ENCODE measurements at places on chromosomes 3 and 15.

DNA sequence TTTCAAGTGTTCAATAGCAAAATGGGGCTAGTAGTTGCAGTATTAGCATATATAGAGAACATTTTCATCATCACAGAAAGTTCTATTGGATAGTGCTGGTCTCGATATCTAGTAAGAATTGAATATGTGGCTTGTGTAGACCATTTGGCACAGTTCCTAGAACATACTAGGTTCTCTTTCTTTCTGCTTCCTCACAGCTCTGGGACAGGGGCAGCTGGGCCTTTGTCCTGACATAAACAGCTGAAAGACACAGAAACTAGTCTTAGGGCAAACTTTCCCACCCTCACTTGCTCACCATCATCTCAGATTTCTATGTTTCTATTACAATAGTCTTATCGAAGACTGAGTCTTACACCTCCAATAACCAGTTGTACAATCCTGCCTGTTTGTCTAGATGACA is 63.7 kb upstream of the DLG1 start:
- no peak for DNase-seq

DNA sequence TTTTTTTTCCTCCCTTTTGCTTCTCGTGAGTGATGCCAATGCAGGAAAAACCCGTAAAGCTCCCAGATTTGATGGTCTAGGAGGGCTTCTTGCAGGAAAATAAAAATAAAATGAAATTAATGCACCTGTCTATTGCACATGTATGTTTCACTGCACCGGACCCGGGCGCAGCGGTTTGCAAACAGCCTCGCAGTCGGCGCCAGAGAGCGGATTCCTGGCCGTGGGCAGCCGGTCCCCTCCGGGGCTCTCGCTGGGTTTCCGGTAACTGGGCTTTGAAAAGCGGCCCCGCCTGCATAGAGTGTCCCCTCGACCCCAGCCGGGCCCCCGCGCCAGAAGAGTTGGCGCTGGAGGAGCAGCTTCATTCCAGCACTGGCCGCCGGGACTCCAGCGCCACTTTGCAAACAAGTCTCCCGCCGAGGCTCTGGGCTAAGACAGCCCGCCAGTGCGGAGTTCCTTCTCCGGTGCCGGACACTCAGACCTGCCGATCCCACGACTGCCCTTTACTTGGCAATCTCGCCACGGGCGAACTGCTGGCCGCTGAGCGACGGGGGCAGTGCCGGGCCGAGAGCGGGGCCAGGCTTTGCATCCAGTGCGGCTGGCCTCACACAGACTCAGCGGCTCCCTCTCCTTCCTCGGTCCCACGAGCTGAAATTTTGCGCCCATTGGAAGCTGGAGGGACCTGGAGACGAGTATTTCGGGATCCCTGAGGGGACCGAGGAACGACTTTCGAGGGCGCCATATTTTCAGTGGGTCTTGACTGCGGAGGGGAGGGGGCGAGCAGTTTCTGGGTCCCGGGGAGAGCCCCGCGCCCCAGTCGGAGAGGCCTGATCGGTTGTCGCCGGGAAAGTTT is 225.9 kb upstream of the C2CD4B start:
- peak; percentile 3 for DNase-seq

DNA sequence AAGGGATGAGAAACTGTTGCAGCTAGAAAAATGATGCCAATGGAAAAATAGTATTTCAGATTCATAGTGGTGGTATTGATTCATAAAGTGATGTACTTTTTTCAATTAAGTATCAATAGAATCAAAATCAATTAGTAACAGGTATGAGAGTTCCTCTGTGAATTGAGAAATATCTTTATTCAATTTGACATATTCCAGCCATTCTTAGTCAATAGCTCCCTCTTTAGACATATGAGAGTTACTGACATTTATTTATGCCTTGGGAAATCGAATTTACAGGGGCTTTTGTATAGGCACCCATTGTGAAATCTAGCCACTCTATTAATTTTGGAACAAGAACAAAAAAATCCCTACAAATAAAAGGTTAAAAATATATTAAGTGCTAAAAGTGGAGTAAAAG is 386.9 kb upstream of the CNTN3 start:
- no peak for DNase-seq

DNA sequence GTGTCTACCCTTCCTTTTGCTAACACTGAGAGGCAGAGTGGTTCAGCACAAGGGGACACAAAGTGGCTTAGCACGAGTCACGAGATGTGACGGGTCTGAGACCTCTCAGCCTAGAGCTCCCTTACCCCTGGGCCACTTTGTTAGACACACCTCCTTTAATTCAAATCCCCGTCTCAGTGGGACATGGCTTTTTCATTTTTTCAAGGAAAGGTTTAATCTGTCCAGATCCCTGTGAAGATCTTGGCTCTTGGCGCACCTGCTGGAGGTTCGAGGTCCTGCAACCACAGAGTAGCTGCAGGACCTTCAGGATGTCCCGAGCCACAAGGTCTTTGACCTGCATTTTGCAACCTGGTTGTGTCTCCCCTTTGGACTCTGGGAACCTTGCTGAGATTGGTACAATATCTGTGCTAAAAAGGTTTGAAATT is 52.0 kb downstream of the LPP start:
- no peak for DNase-seq

DNA sequence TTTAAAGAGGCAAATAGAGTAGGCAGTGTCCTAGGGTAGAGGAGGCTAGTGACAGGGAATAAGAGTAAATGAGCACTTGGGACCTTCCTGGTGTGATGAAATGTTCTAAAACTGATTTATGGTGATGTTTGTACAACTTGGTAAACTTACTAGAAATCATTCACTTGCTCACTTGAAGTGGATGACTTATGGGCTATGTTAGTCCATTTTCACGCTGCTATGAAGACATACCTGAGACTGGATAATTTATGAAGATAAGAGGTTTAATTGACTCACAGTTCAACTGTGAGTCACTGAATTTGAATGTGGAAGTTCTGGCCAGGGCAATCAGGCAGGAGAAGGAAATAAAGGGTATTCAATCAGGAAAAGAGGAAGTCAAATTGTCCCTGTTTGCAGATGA is 31.7 kb upstream of the DHX36 start:
- no peak for DNase-seq

DNA sequence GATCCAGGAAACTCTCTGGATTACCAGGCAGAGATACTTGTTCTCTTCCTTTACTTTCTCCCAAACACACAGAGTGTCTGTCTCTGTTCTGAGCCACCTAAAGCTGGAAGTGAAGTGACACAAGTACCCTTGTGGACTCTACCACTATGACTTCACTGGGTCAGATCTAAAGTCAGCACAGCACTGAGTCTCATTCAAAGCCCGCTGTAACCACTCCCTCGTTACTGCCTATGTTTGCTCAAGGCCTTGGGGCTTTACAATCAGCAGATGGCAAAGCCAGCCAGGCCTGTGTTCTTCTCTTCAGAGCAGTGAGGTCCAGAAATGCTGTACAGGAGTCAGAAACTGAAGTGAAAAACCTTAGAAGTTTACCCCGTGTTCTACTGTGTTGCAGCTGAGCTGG is 588.3 kb upstream of the SEMA6D start:
- DNase-seq: no peak

DNA sequence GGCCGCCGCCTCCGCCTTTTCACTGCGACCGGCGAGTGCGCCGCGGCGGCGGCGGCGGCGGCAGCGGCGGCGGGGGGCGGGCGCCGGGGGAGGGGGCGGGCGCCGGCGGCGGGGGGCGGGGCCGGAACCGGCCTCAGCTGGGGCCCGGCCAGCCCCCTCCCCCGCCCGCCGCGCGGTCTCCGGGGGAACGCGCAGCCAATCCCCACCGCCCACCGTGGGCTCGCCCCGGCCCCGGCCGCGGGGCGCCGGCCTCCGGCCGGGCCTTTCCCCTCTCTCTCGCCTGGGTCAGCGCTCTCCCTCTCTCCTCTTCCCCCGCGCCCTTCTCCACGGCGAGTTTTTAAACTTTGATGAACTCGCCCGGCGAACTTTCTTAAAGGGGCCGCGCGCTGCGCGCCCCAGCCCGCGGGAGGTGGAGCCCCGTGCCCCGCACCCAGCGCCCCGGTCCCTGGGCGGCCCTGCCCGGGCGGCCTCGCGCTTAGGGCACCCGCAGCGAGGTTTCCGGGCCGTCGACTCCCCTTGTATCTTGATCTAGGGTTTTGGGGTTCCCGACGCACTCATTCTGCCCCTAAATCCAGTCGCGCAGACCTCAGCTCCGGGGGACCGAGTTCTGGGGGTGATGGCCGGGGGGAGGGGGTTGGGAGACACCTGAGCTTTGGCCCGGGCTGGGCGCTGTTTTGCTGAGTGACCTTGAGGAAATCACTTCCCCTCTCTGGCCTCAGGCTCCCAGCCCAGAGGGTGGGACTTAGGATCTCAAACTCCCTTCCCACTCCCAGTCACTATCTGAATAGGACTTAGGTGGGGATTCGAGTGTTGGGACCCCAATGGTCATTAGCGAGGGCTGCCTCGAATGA is at the start of gene RBPMS2:
Gene RBPMS2 (minus strand): TSS at position 39 of the 851 bp plus-strand sequence. CDS start 270 bp downstream, outside the sequence.
- no peak for DNase-seq

DNA sequence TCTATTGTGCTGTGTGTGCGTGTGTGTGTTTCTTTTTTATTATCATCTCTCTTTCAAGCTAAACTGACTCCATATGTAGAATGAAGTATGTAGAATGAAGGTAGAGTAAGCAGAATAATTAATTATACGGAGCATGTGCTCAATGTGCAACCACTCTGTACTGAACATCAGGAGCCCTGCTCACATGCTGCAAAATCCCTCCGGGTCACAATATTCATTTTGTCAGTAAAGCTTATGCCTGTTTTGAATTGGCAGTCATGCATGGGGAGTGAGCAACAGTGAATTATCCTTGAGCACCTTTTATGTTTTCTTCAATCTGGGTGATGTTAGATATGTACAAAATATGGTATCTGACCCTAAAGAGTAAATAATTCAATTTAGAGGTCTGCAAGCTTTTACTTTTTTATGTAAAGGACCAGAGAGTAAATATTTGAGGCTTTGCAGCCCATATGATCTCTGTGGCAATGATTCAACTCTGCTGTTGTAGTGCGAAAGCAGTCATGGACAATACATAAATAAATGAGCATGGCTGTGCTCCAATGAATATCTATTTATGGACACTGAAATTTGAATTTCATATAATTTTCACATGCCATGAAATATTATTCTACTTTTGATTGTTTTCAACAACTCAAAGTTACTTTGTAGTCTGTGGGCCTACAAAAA is 199.9 kb downstream of the VGLL3 start:
- no peak for DNase-seq

- DNase-seq: no peak
Observed at GRCh38 chr3:3260870-3261269, 81.4 kb upstream of the CRBN start.

GRCh38 chr3:53318522-53318921 is 28.8 kb downstream of the DCP1A start:
- no peak for DNase-seq

- no peak for DNase-seq
Observed at GRCh38 chr15:100472736-100473135, 56.0 kb downstream of the CERS3 start.
